NCI-H1436 treated with DMSO at 0.1 percent for 48 hours (cell line): ENCODE measurements at places on chromosomes 11 and 22.
A peak's percentile ranks its signal among the peaks of the same experiment; 100 is the strongest.

DNA sequence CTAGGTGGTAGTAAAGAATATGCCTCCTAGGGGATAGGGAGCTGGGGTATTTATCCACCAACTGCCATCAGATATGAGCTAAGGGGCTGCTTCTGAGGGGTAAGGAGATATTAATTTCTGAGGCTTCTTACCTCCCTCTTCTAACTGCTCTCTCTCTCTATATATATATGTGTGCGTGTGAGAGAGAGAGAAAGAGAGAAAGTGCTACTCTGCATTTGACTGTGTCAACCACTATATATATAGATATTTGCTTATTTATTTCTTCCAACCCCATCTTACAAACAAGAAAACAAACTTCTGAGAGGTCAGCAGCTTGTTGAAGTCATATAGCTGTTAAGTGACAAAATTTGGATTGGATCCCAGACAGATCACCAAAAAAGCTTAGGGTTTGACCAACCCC, 5.9 kb upstream of the HEPACAM start:
- DNase-seq, result no peak

DNA sequence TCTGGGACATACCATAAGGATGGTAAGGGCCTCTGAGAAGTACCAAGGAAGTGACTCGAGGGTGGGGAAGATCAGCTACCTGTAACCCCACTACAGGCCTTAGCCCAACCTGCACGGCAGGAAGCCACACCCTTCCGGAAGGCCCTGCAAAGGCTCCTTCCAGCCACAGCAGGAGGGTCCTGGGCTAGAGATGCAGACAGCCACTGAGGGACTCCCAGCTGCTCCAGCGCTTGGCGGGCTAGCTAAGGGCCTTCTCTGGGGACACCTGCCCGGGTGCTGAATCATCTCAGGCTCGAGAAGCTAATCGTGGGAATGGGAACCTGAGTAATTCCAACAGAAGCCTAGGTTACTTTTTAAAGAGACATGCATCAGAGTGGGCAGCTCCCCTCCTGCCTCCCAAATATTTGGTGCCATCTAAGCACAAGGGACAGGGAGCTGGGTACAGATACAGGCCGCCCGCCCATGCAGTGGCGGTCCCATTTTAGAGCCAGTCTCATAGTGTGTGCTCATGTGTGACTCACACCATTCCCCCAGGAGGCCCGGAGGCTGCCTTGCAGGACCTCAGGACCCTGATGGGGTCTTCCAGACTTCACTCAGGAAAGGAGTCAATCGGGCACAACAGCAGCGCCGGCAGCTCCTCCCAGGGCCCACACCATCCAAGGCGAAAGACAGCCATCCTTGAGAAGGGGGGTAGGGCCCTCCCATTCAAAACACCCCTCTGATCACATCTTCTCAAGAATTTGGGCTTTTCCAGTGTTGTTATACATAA, 8.0 kb downstream of the MYH9 start:
- DNase-seq, result no peak

DNA sequence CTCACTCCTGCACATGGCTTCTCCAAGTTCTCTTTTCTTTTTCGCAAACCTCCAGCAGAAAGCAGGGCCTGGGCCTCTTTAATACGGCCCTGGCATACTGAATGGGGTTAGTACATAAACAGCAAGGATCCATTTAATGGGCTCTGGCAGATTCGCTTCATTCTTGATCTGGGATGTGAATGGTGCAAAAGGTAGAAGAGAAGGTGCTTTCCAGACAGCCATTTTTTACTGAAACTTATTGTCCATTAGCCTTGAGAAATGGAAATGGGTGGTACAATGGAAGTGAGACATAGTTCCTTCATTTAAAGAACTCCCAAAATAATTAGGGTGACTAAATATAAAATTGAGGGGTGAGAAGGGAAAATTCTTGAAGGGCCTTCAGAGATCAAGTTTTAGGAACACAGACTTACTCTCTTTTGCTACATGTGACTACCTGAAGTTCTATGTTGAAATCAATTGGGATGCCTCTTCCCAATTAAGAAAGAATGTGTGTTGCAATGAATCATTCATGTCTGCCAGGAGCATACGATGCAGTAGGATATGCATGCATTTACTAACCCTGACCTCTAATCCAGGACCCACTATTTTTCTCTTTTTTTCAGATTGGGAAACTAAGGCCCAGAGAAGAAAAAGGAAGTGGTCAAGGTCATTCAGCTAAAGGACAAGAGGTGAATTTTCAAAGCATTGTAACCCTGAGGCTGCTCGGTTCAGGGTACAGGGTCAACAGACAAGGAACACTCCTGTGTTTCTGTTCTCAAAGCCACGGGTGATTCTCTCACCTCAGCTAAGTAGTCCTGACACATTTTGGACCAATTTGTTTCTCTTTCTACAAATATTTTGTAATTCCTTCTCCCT, 144.1 kb downstream of the BBOX1 start:
- no peak for DNase-seq

DNA sequence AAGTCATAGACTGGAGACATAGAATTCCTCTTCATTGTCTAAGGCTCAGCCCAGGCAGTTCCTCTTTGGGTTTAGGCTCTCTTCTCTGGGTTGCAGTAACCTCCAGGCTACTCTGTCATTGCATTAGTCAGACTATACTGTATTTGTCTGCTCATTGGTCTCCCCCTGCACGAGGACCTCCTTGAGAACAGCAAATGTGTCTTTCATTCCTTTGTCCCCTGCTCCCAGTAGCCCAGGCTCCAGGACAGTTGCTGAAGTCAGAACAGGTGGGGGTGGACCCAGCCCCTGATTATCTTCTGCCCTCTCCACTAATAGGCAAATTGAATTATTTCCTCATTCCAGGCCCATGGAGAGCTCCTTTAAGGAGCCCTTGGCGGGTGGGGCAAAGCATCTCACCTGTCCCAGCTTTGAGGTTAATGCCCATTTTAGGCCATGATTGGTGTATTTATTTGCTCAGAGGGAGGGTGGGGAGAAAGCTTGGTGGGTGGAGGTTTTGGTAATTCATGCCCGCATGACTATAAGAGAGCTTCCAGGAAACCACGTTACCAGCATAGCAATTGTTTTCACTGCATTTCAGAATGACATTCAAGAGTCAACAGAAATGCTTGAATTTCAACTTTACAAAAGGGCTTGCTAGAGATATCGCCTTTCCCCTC, 40.9 kb downstream of the NAV2 start:
- DNase-seq, result no peak

DNA sequence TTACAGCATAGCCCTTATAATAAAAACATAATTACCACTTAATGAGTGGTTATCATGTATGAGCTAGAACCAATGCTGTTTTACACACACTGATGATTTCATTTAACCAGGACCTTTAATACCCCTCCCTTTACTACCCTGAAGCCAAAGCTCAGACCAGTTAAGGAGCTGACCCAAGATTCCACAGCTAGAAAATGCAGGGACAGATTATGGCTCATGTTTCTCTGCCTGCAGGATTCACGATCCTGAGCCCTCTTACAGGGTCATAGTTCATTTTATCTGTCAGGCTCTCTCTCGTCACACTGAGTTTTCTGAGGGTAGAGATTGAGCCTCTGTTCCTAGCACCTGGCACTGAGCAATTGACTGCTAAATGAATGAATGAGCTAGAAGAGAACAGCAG, 27.4 kb downstream of the TUB start:
- no peak for DNase-seq

- no peak for DNase-seq
These were observed 129.8 kb downstream of the MRTFA start for GRCh38 chr22:40506762-40507161.

GRCh38 chr22:19429950-19430889, 1.3 kb downstream of the HIRA start:
- no peak for DNase-seq

DNA sequence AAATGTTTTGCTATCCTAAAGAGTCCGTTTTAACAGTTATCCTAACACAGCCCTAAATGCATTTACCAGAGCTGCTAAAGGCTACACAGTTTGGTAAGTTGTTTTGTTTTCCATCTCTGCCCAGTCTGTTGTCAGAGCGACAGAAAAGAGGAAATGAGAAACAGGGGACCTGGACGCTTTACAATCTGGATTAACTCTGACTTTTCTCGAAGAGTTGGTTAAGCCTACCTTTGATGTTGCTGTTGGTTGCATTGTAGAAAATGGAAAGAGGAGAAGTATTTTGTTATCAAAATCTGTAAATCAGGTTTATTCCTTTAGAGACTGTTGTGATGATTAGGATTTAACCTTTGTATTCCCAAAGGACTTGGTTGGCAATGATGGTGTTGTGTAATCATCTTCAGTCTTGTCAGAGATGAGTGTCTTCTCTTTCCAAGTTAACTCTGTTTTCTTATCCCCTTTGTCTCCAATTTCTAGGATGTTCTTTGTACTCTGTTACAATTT, 481 bp downstream of the ANGPTL5 start:
- no peak for DNase-seq

DNA sequence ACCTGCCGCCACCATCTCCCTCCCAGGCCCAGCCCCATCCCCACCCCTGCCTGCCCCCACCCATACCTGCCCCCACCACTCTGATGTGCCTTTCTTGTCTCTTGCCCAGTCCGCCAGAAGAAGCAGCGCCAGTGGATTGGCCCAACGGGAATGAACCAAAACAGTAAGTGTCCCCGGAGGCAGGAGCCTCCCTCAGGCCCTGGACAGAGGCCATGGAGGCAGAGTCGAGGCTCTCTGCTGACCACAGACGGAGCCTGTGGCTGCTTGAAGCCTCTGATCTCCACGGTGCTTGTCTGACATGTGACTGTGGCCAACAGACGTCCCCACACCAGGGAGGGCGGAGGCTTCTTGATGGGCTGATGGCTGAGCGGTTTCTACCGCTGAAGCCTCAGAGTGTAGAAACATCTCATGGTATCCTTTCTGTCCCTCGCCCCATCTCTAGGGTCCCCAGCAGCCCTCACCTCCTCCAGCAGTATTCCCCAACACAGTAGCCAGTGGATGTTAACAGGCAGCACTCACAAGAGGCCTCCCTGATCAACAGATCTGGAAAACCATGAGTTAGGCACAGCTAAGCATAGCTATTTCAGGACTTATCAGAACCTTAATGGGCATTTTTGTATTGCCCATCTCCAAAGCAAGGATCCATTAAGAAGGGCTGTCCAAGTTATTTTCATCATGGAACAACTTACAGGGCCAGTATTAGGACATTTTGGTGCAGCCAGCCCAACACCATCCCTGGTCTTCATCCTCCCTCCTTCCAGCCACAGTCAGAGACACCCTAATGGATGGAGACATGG, 21.7 kb downstream of the CD5 start:
- DNase-seq, result no peak

- DNase-seq, result no peak
These were observed 120.7 kb upstream of the TMEM45B start for GRCh38 chr11:129694966-129695365.

GRCh38 chr22:31870890-31871289, 73.4 kb upstream of the YWHAH start:
- no peak for DNase-seq

- DNase-seq, result no peak
These were observed 4.2 kb downstream of the ZP1 start for GRCh38 chr11:60871378-60872061.

DNA sequence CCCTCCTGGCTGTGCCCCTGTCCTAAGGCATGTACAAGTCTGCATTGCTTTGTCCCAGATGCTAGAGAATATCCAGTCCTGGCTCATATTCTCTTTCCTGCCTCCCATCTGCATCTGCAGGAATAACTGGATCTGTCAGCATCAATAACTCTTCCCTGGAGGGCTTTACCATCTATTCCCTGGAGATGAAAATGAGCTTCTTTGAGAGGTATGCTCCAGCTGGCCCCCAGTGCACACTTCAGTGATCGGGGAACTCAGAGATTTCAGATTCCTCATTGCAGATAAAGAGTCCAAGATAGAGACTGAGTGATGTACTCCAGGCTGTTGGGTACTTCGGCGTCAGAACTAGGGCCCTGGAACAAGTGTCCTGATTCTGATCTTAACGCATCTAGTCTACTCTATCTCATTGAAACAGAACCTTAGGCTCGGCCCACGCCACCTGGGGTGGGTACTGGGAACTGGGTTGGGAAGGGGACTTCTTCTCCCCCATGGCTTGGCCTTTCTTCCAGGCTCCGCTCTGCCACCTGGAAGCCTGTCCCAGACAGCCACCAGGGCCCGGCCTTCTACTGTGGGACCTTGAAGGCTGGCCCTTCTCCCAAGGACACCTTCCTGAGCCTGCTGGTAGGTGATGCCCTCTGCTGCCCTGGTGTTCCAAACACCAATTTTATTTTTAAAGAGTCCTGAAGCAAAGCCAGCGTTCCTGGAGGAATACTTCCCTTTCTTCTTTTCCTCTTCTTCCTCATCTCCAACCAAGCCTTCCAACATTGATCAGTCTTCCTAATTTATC, 17.8 kb upstream of the GLB1L2 start:
- no peak for DNase-seq

DNA sequence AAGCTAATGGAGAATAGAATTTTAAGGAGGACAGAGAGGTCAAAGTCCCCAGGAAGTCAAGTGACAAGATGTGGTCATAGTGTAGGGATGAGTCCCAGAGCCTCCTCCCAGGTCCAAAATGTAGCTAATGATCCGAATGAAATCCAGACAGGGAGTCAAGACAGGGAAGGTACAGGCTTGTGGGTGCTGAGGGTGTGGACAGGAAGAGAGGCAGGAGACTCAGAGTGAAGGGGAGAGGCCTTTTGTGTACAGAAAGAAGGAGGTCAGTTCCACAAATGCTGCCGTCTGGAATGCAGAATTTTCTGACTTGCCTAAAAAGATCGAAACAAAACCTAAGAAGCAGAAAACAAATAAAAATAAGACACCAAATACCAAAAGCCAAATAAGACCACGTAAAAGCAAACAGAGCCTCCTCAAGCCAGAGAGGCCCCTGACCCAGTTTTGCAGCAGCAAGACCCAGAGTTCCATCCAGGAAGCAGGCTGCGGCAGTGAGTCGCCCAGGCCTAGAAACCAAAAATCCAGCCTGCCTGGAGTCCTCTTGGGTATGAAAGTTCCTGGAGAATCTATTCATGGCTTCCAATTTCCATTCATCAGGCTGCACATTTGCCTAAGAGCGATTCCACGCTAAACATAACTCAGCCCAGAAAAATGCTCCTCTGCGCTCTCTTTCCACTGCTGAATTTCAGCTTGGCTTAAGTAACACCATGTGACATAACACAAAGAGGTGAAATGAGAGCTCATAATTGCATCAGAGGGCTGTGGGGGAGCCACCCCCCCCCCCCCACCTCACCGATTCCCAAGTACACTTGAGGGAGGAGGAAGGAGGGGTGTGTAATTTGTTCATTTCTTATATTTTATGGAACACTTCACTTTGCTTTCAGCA, 71.2 kb downstream of the KIRREL3 start:
- peak; percentile 40 for DNase-seq
